ENCODE measurements at places on chromosomes 5 and 9.
A peak's percentile ranks its signal among the peaks of the same experiment; 100 is the strongest.

GRCh38 chr5:54718656-54719055, 201.1 kb downstream of the SNX18 start:
- DNase-seq, result no peak

GRCh38 chr5:90410178-90410762, 714 bp upstream of the CETN3 start:
- peak; percentile 27 for DNase-seq

DNA sequence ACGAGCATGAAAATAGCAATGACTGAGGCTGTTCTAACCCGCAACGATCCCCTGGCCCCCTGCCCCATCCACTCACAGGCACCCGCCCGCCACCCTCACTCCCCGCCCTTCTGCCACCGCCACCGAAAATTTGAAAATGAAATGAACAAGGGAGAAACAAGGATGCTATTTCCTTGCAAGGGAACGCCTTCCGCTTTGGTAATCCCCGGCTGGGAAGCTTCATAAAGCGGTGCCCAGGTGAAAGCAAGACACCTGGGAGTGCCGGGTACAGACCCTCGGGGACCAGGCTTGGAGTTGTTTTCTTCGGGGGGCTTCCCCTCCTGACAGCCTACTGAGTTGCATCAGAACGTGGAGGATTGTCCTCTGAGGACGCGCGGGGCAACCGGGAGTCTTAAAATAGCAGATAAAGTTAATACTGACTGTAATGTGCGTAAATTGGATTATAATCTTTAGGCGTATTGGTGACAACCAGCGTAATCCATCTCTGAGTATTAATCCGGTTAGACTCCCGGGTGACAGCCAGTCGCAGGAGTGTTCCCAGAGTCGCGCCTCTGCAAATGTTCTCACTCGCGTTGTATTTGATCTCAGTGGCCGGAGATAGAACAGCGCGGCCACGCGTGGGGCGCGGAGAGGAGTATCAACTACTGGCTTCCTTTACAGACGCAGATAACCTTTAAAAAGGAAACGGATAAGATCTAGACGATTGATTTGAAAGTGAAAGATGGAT, 885 bp upstream of the MLLT3 start:
- peak; percentile 21 for DNase-seq

GRCh38 chr9:35659340-35659739, 1.2 kb downstream of the CCDC107 start:
- no peak for DNase-seq

DNA sequence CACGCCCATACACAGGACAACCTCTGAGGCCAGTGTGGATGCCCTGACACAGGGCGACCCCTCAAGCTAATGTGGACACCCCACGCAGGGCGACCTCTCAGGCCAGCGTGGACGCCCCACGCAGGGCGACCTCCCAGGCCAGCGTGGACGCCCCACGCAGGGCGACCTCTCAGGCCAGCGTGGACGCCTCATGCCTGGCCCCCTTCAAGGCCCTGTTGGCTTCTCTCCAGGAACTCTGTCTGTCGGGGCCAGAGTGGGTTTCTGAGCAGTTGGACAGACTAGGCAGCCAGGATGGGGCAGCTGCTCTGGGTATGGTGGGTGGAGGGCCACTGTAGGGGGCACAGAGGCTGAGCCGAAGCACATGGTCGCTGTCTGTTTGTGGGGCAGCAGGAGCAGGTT, 47.4 kb downstream of the LMX1B start:
- DNase-seq, result no peak

DNA sequence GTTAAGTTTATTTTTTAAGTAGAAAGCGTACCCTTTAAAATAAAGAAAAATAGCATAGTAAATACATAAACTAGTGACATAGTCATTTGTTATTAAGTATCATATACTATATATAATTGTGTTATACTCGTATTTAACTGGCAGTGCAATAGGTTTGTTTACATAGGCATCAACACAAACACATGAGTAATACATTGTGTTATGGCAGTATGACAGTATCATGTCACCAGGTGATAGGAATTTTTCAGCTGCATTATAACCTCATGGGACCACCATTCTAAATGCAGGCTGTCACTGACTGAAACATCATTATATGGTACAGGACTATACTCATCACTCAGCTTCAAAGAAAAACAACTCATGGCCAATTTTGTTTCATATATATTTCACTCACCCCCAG, 8.4 kb upstream of the RIC1 start:
- DNase-seq, result no peak

- no peak for DNase-seq
Measured at GRCh38 chr9:16484180-16484579, 386.3 kb downstream of the BNC2 start.

GRCh38 chr9:107242073-107243030, 40.7 kb upstream of the RAD23B start:
- no peak for DNase-seq

All from hematopoietic multipotent progenitor cell treated with erythropoietin and hydrocortisone succinate and interleukin-3 and kit ligand, for 15 days (in vitro differentiated cells).